Left ventricle myocardium inferior (tissue), 1 donor: ENCODE measurements at places on chromosomes 13 and 19. TPM values are rescaled to one million over a fixed set of nuclear protein-coding genes. Genes with fewer than 3 reads are reported as not detected.

DNA sequence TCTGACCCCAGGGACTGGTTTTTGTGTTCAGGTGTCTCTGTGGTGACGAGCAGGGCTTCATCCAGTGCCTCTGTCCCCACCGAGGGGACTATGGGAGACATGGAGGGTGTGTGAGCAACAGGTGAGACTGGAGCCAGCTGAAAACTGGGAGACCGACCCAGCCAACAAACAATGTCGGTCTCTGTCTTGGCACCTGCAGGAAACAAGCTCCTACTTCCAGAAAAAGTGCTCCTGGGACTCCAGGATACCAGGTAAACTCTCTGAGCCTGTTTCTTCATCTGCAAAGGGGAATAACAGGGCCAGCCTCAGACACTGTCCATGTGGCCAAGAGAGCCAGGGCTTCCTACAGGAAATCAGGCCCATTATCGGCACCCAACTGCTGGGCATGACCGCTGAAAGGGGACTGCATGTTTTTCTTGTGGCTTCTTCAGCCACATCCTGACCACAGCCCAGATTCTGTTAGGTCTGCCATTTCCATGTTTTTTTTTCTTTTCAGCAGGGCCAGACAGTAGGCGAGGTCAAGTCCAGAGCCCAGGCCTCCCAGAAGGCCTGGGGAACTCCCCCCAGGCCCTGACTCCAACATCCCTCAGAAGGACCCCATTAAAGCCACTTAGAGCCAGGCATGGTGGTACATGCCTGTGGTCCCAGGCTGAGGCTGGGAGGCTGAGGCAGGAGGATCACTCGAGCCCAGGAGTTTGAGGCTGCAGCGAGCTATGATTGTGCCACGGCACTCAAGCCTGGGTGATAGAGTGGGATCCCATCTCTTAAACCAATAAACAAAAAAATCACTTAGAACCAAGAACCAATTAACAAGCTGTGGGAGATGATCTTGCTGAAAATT is 836 bp upstream of the BST2 start:
- no peak for DNase-seq

DNA sequence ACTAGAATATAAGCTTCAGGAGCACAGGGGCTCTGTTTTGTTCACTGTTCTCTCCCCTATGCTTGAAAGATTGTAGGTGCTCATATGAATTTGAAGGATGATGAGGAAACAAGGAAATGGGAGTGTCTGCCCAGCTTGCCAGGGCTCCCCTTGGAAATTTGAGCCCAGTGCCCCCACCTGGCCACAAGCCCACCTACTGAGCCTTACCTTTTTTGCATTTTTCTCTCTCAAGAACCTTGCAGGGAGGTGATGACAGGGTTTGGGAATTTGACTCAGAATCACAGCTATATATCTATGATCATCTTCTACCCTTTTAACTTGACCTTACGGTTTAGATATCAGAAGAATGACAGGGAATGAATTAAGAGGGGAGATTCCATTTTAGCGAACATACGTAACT is 33.8 kb downstream of the SERP2 start:
- DNase-seq = no peak

DNA sequence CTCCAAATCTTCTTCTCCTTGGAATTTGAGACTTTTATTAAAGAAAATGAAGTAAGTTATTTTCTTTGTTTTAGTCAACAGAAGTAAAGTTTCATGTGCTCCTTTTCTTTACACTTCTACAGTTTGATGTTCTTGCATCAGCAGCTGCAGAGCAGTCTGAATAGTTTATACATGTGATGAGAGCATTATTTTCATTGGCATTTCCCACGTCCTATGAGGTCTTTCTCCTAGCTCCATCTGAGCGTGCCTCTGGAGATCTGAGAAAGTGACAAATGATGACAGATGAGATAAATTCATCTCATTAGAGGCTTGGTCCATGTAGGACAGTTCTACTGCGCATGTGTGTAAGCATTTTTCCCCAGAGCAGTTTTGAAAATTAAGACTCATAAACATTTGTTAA is 1290.0 kb downstream of the UQCRFS1 start:
- no peak for DNase-seq

GRCh38 chr13:95516021-95516420 is 36.5 kb upstream of the CLDN10 start:
- no peak for DNase-seq

GRCh38 chr13:104132849-104133248 is 1066.6 kb upstream of the SLC10A2 start:
- DNase-seq = no peak

DNA sequence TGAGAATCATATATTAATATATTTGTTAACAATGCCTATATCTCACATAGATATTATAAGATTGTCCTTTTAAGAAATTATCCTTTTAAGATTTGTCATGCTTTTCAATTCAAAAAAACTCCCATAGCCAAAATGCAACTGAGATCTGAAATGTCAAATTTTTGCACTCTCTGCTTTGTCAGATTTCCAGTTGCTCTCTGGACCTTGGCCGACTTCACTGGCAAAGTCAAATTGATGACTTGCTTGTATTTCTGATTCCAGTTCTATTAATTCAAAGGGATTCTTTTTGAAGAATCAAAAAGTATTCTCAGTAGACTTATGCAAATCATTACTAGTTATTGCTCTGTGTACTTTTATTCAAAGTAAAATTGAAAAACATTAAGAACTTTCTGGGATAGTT is 101.2 kb upstream of the SCEL start:
- DNase-seq = no peak

- no peak for DNase-seq
These were observed 10.3 kb upstream of the STRN4 start for GRCh38 chr19:46756544-46756888.

- DNase-seq = no peak
These were observed 96.7 kb downstream of the GJA3 start for GRCh38 chr13:20064128-20064527.

GRCh38 chr19:1744133-1744665 is 9.1 kb upstream of the ONECUT3 start:
- no peak for DNase-seq

- no peak for DNase-seq
These were observed at the start of gene ERVV-1 for GRCh38 chr19:53013621-53014020. ERVV-1 (plus strand) TSS chr19:53013921; CDS start chr19:53014091, 170 bp downstream.

- no peak for DNase-seq
These were observed 1.7 kb upstream of the MUC16 start for GRCh38 chr19:9011875-9012274.

DNA sequence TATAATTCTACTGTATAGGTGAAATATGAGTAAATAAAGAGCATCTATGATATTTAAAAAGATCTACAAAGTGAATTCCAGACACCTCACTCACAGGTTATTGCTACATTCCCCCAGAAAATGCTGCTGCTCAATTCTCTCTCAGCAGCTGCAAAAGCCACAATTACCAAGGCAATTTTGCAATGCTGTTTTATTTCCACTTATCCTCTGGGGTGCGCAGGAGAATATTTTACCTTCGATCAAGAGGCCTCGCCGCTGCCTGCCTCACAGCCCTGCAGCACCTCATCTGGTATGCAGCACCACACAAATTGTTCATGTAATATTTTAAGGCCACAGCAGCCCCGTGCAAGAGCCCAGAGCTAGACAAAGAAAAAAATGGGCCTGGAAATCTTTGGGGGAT is 333.2 kb downstream of the DNAJC15 start:
- no peak for DNase-seq

GRCh38 chr13:32261567-32261966 is 53.6 kb downstream of the ZAR1L start:
- peak; percentile 69 for DNase-seq

DNA sequence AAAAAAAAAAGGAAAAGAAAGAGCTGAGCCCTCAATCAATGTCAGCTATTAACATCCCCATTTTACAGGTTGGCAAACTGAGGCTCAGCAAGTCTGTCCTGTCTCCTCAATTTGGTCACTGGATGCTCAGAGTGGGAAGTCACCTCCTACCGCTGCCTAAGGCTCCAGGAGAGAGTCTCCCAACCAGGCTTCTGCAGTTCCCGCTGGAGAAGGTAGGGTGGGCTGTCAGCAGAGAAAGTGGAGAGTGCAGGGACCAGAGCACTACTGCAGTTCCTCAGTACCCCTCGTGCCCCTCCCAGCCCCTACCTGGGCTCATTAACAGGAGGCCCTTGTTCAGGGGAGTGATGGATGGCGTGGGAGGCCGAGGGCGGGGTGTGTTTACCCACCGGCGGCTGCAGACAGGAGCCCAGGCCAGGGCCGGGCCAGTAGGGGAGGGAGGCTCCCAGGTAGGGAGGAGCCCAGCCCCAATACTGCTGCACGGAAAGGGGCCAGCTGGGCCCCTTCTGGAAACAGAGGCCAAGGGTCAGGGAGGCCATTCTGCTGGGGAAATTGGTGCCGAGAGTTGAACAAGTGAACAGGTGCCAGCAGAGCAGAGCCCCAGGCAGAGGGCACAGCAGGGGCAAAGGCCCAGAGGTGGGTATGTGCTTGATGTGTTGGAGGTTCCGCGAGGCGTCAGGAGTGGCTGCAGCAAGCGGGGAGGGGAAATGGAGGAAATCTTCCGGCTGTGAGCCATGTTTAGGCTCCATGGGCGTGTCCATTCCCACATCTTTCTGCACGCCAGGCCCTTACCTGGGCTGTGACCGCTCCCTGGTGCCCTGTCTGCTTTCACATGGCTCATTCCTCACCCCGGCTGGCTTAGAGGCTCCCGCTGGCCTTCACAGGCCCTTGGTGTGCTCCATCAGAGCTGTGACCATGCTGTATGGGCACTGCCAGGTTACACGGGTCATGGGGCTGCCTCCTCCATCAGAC is 7.6 kb upstream of the COMP start:
- DNase-seq = no peak

CEACAM7 gene
- 0.16 TPM for total RNA-seq

FLT1 gene
- 40.7 TPM for total RNA-seq

RNF113B gene
- total RNA-seq = not detected

IRGC gene
- not detected for total RNA-seq

URAD gene
- total RNA-seq = not detected

MBD3L3 gene
- not detected for total RNA-seq

ZNF284 gene
- 1.9 TPM for total RNA-seq
